ENCODE measurements at places on chromosomes 4 and X. TPM values are rescaled to one million over a fixed set of nuclear protein-coding genes. Genes with fewer than 3 reads are reported as not detected.

GRCh38 chr4:8722556-8722955, 130.0 kb downstream of the CPZ start:
- no peak overlapping the region for H3K27ac ChIP-seq
- H3K4me1 ChIP-seq = peaks cover 4% of the 10 kb centered on the region
- H3K36me3 ChIP-seq = no peaks in the 10 kb centered on the region
- H3K27me3 ChIP-seq = no peaks in the 10 kb centered on the region
- H3K4me3 ChIP-seq = no peak overlapping the region
- DNase-seq = no peak

GRCh38 chr4:36351082-36351666, 69.8 kb downstream of the DTHD1 start:
- H3K36me3 ChIP-seq = no peaks in the 10 kb centered on the region
- DNase-seq = peak; percentile 85
- H3K4me3 ChIP-seq = no peak overlapping the region
- H3K4me1 ChIP-seq = peaks cover 24% of the 10 kb centered on the region
- no peak overlapping the region for H3K27ac ChIP-seq

DNA sequence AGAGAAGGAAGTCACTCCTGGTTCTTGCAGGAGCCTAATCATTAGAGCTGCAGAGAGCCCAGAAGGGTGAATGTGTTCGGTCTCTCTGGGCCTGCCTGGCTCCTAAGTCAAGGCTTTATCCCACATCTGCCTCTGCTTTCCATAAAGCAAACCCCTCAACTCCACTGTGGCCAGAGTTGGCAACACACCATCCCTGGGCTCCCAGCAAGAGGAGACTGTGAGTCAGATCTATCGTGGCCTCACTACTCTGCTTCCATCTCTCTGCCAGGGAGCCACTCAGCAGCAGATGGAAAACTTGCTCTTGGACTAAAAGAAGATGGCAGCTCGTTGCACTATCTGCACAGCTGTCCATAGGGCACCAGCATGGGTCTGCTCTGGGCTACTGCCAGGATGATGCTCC, 348.2 kb downstream of the FBXW7 start:
- H3K27ac ChIP-seq = no peak overlapping the region
- no peaks in the 10 kb centered on the region for H3K36me3 ChIP-seq
- no peaks in the 10 kb centered on the region for H3K27me3 ChIP-seq
- peaks cover 12% of the 10 kb centered on the region for H3K4me1 ChIP-seq
- no peak for DNase-seq

GRCh38 chr4:94603170-94603747, 151.5 kb downstream of the PDLIM5 start:
- no peaks in the 10 kb centered on the region for H3K4me1 ChIP-seq
- H3K4me3 ChIP-seq = no peak overlapping the region
- H3K27me3 ChIP-seq = no peaks in the 10 kb centered on the region
- DNase-seq = no peak
- H3K36me3 ChIP-seq = no peaks in the 10 kb centered on the region
- H3K27ac ChIP-seq = no peak overlapping the region

DNA sequence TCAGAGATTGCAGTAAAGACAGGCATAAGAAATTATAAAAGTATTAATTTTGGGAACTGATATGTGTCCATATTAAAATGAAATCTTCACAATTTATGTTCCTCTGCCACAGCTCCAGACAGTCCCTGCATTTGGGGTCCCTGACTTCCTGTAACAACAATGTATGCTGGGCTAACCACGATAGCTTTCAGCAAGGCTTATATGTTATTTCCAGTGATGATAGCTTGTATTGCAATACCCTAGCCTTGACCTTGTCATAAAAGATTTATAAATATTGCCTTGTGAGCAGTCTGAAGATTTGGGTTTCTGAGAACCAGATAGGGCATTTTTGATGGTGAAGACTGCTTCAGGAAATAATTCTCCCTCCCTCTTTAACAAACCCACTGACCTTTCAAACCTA, 129.5 kb downstream of the PCDH10 start:
- no peak overlapping the region for H3K4me3 ChIP-seq
- no peaks in the 10 kb centered on the region for H3K4me1 ChIP-seq
- no peaks in the 10 kb centered on the region for H3K36me3 ChIP-seq
- no peak overlapping the region for H3K27ac ChIP-seq
- DNase-seq = no peak
- no peaks in the 10 kb centered on the region for H3K27me3 ChIP-seq

DNA sequence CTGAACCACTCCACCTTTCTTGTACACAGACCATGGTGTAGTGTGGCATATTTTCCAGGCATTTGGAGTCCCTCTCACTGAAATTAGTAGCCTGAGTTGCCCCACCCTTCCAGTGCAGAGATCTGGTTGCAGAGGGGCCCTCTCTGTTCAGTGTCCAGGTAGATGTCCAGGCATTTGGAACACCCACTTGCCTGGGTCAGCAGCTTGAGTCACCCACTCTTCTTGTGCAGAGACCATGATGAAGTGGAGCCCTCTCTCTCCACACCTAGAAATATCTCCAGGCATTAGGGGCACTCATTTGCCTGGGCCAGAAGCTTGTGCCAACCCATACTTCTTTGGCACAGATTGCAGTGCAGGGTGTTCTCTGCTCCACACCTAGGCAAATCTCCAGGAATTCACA, 2733.3 kb downstream of the PCDH7 start:
- H3K4me1 ChIP-seq = no peaks in the 10 kb centered on the region
- H3K36me3 ChIP-seq = no peaks in the 10 kb centered on the region
- no peak overlapping the region for H3K4me3 ChIP-seq
- H3K27ac ChIP-seq = no peak overlapping the region

DNA sequence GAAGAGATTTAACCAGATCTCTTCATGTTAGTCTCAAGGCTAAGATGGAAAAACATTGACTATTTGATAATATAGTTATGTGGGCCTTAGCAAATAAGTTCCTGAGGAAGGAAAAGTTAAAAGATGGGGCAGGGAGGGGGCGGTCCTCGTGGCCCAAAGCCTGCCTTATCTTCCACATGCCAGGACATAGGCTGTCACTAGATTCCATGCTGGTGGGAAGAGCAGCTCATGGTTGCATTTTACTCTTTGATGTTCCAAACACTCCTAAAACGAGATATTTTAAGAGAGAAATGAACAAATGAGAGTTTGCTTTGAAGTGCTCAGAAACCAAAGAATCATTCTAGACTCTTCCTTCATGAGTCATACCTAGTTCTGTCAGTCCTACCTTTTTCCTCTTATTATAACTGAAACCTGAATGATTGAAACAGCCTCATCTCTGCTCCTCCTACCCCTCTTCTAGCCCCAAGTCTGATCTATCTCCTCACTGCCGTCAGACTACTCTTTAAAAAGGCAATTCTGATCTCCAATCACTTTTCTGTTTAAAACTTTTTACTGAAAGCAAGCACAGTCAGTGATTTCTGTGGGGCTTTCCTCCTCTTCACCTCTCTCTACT, 25.1 kb downstream of the RAB9B start:
- H3K4me3 ChIP-seq = no peak overlapping the region
- H3K4me1 ChIP-seq = no peaks in the 10 kb centered on the region
- no peak for DNase-seq
- no peak overlapping the region for H3K27ac ChIP-seq
- no peaks in the 10 kb centered on the region for H3K36me3 ChIP-seq

DNA sequence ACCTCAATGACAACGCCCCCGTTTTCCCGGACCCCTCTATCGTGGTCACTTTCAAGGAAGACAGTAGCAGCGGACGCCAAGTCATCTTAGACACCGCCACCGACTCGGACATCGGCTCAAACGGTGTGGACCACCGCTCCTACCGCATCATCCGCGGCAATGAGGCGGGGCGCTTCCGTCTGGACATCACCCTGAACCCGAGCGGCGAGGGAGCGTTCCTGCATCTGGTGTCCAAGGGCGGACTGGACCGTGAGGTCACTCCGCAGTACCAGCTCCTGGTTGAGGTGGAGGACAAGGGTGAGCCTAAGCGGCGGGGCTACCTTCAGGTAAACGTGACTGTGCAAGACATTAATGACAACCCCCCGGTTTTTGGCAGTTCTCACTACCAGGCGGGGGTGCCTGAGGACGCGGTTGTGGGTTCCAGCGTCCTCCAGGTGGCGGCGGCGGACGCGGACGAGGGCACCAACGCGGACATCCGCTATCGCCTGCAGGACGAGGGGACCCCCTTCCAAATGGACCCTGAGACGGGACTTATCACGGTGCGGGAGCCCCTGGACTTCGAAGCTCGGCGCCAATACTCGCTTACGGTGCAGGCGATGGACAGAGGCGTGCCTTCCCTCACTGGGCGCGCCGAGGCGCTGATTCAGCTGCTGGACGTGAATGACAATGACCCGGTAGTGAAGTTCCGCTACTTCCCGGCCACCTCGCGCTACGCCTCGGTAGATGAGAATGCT, 2.2 kb downstream of the FAT4 start:
- no peak for DNase-seq
- no peak overlapping the region for H3K4me3 ChIP-seq
- H3K36me3 ChIP-seq = no peaks in the 10 kb centered on the region
- H3K27me3 ChIP-seq = peaks cover 43% of the 10 kb centered on the region

Gene FGF5
- not detected for total RNA-seq

DNA sequence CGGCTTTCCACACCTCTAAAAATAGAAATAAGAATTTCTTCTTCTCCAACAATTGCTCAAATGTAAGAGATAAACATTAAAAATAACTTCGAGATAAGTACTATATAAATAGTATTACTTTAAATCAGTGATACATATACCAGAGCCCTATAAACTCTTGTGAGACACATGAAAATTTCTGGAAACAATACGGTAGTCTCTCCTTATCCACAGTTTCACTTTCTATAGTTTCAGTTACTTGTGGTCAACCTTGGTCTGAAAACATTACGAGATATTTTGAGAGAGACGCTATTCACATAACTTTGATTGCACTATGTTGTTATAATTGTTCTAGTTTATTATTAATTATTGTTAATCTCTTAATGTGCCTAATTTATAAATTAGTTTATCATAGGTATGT, 101.5 kb upstream of the CXXC4 start:
- H3K36me3 ChIP-seq = no peaks in the 10 kb centered on the region
- no peak overlapping the region for H3K27ac ChIP-seq

GRCh38 chr4:115529126-115529525, 415.7 kb upstream of the NDST4 start:
- H3K36me3 ChIP-seq = no peaks in the 10 kb centered on the region
- DNase-seq = no peak
- no peaks in the 10 kb centered on the region for H3K27me3 ChIP-seq
- H3K4me3 ChIP-seq = no peak overlapping the region

GRCh38 chrX:125204681-125205132, 115.0 kb upstream of the TEX13C start:
- H3K4me3 ChIP-seq = peak overlapping the region; percentile 60
- no peak for DNase-seq
- H3K4me1 ChIP-seq = peaks cover 18% of the 10 kb centered on the region

Gene GAGE1
- total RNA-seq = not detected

Gene PPP4R3C
- not detected for total RNA-seq

Gene MAGEA2
- total RNA-seq = not detected

DNA sequence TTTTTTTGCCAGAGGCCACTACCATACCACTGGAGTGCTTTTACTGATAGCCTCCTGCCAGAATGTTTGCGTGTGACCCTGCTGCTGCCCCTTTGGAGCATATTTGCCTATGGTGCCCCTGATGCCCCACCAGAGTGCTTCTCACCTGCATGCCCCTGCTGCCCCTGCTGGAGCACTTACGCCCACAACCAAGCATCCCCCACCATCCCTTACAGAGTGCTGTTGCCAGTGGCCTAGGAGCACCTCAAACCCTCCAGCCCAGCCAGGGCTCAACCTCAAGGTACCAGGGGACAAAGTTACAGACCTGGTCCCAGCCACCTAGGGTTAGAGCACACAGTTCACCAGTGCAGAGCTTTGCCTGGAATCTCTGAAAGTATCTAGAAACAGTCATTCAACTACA, 207.2 kb downstream of the CFAP299 start:
- H3K4me3 ChIP-seq = no peak overlapping the region
- DNase-seq = no peak
- no peaks in the 10 kb centered on the region for H3K36me3 ChIP-seq
- no peaks in the 10 kb centered on the region for H3K27me3 ChIP-seq
- peaks cover 10% of the 10 kb centered on the region for H3K4me1 ChIP-seq
- no peak overlapping the region for H3K27ac ChIP-seq

Gene NDST3
- not detected for total RNA-seq

Gene TAF1
- total RNA-seq = 43.6 TPM

Gene PLAC1
- total RNA-seq = not detected

- peak overlapping the region; percentile 3 for H3K27ac ChIP-seq
- H3K4me1 ChIP-seq = peaks cover 47% of the 10 kb centered on the region
- H3K27me3 ChIP-seq = peaks cover 3% of the 10 kb centered on the region
- H3K36me3 ChIP-seq = peaks cover 2% of the 10 kb centered on the region
Observed at GRCh38 chr4:7653510-7654369, 219.0 kb upstream of the PSAPL1 start.

DNA sequence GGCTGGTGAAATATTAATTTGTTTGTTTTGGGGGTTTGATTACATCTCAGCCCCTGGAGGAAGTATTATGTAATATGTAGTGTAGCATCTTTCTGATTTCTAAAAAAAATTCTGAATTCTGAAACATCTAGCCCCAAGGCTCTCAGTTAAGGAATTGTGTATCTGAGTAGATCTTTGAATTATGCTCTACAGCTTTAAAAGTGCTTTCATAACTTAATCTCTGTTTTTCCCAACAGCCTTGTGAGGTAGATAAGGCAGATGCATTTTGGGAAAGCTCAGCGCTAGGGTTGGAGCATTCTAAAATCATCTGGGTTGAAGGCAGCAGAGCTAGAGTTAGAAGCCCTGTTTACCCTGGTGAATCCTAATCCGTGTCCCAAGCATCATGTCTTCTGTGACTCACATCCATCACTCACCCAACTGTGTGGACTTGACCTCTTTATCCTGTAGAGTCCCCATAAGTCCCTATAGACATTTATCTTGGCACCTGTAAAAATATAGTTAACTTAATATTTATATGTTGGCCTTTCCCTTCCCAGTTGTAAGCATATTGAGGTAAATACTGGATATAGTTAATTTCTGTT, 49.8 kb downstream of the FNIP2 start:
- H3K36me3 ChIP-seq = no peaks in the 10 kb centered on the region
- peaks cover 11% of the 10 kb centered on the region for H3K4me1 ChIP-seq
- no peaks in the 10 kb centered on the region for H3K27me3 ChIP-seq
- H3K4me3 ChIP-seq = no peak overlapping the region

GRCh38 chr4:57943682-57944081, 833.5 kb upstream of the IGFBP7 start:
- no peaks in the 10 kb centered on the region for H3K27me3 ChIP-seq
- DNase-seq = no peak
- no peaks in the 10 kb centered on the region for H3K36me3 ChIP-seq
- H3K4me3 ChIP-seq = no peak overlapping the region

DNA sequence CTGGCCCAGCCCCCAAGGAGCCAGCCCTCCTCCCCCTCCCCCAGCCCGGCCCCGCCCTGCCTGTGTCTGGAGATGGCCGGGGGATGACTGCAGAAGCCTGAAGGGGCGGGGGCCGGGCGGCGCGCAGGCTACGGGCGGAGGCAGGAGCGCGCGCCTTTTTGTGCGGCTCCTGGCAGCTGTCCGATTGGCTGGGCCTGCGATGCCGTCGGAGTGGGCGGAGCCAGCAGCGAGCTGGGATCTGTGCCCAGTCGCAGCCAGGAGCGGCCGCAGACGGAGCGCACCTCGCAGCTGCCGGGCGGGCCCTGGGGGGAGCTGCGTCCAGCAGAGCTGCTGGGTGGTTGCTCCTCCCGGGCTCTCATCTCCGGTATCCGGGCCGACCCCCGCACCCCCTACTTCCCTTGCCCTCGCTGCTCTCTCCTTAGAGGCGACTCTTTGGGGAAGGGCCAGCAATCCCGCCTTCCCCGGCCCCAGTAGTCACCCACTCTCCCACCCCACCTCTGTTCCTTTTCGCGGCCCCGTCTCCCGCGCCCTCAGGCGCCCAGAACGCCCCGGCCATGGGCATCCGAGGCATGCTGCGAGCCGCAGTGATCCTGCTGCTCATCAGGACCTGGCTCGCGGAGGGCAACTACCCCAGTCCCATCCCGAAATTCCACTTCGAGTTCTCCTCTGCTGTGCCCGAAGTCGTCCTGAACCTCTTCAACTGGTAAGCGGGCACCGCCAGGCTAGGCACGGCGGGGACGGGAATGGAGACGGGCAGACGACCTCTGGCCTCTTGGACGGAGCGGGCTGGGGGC, at the start of gene GABRQ:
GABRQ (plus strand) TSS at position 247 of the 794 bp plus-strand sequence; CDS start at position 555, 308 bp downstream.
- H3K27ac ChIP-seq = no peak within 1 kb of the TSS
- no peak within 1 kb of the TSS for H3K4me3 ChIP-seq
- no peaks in the 10 kb centered on the region for H3K36me3 ChIP-seq
